ENCODE measurements at places on chromosomes 7 and 10. TPM values are rescaled to one million over a fixed set of nuclear protein-coding genes. Genes with fewer than 3 reads are reported as not detected.

- no peak for DNase-seq
Observed at GRCh38 chr7:135160858-135161653, 9.5 kb downstream of the CYREN start.

- no peak for DNase-seq
Observed at GRCh38 chr10:77431209-77431611, 206.4 kb downstream of the KCNMA1 start.

OR2A42 gene
- total RNA-seq = not detected

GRCh38 chr7:24709585-24710360 lies 47.5 kb downstream of the GSDME start:
- peak; percentile 61 for DNase-seq

ANKRD30A gene
- total RNA-seq = not detected

PCLO gene
- total RNA-seq = 3.2 TPM

DNA sequence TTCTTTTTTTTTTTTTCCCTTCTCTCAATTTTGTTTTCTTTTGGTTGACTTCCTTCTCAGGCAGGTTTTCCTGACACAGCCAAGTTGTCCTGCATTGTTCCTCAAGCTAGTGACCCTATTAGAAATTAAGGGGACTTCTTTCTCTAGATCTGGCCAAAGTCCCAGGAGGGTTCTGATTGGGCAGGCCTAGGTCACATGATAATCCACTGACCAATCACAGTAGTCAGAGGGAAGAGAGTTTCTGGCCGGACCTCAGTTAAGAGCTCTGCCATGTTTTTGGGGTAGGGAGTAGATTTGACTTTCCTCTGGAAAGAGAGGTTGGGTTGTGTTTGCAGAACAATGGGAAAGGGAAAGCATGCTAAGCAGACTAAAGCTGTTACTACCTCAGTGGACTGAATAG lies 16.2 kb downstream of the VWA2 start:
- no peak for DNase-seq

ANKRD61 gene
- not detected for total RNA-seq

GRCh38 chr10:110601581-110601980 lies 34.1 kb downstream of the SMC3 start:
- DNase-seq = no peak

DNA sequence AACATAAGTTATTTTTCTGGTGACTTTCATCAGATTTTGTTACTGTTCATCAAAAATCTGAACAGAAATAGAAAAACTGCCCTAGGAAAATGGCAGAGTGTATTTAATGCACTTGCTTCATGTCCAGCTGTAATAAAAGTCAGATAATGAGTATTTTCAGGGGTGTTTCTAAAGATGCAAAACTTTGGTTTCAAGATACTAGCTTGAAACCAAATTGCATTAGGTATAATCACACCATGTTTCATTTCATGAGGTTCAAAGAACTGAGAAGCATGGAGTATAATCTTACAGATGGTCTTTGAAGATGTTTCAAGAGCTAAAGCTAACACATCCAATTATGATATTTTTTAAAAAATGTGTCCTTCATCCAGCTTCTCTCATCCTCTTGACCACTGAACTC lies 128.9 kb downstream of the NRCAM start:
- no peak for DNase-seq

DNA sequence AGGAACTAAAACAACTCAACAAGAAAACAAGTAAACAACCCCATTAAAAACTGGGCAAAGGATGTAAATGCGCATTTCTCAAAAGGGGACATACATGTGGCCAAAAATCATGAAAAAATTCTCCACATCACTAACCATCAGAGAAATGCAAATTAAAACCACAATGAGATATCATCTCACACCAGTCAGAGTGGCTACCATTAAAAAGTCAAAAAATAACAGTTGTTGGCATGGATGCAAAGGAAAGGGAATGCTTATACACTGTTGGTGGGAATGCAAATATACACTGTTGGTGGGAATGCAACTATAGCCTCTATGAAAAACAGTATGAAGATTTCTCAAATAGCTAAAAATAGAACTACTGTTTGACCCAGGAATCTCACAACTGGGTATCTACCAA lies 60.0 kb upstream of the LANCL2 start:
- no peak for DNase-seq

WASHC2C gene
- 25.9 TPM for total RNA-seq

STOX1 gene
- 0.19 TPM for total RNA-seq

GRCh38 chr7:44050915-44051560 lies 6.5 kb downstream of the DBNL start:
- DNase-seq = no peak

UPK3B gene
- total RNA-seq = 0.38 TPM

GRCh38 chr7:157441023-157441399 lies 104.2 kb downstream of the DNAJB6 start:
- DNase-seq = no peak

- no peak for DNase-seq
Observed at GRCh38 chr10:86804805-86805204, 48.4 kb downstream of the BMPR1A start.

GRCh38 chr7:154568346-154568745 lies 434.6 kb downstream of the PAXIP1 start:
- no peak for DNase-seq

GRCh38 chr7:85655252-85655651 lies 468.4 kb upstream of the SEMA3D start:
- DNase-seq = no peak

- no peak for DNase-seq
Observed at GRCh38 chr7:158947627-158948026, 91.3 kb downstream of the DYNC2I1 start.

- DNase-seq = no peak
Observed at GRCh38 chr7:159195946-159196345, 51.3 kb upstream of the VIPR2 start.

C10orf105 gene
- not detected for total RNA-seq

MEIG1 gene
- 0.54 TPM for total RNA-seq

- DNase-seq = no peak
Observed at GRCh38 chr10:101321073-101321472, 32.9 kb upstream of the BTRC start.

- DNase-seq = no peak
Observed at GRCh38 chr10:116169782-116170445, 103.1 kb downstream of the GFRA1 start.

HYAL4 gene
- total RNA-seq = 0.32 TPM

- no peak for DNase-seq
Observed at GRCh38 chr10:32005050-32005449, 51.2 kb downstream of the KIF5B start.

TDRD1 gene
- total RNA-seq = 1.2 TPM

DNA sequence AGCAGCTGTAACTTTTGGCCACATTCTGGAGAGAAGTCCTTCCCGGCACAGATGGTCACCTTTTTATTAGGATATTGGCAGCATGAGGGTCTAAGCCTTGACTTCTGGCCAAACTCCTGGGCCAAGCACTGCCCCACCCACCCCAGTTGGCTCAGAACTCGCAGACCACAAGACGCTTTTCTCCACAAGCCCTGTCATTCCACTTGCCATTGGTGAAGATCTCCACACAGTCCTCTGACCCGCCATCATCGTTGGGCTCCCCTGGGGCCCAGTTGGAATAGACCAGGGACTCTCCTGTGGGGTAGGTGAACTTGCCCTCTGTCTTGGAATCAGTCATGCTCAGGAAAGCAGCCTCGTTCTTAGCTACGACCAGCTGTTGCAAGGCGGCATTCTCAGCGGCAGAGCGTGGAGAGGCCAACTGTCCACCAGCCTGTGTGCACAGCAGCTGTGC lies 11.2 kb downstream of the SFTPD start:
- DNase-seq = no peak

GRCh38 chr7:69803699-69804516 lies 205.6 kb downstream of the AUTS2 start:
- DNase-seq = no peak

GRCh38 chr10:122516734-122517133 lies 43.8 kb upstream of the DMBT1 start:
- no peak for DNase-seq

GPR15LG gene
- total RNA-seq = not detected

AGR3 gene
- not detected for total RNA-seq

DDC gene
- total RNA-seq = not detected

GRCh38 chr7:50834679-50835078 lies 52.0 kb upstream of the GRB10 start:
- peak; percentile 17 for DNase-seq

GSDME gene
- 7.5 TPM for total RNA-seq

GRCh38 chr10:126597211-126597610 lies 73.3 kb downstream of the C10orf90 start:
- DNase-seq = no peak

- no peak for DNase-seq
Observed at GRCh38 chr7:121681700-121682099, 191.3 kb upstream of the PTPRZ1 start.

DNA sequence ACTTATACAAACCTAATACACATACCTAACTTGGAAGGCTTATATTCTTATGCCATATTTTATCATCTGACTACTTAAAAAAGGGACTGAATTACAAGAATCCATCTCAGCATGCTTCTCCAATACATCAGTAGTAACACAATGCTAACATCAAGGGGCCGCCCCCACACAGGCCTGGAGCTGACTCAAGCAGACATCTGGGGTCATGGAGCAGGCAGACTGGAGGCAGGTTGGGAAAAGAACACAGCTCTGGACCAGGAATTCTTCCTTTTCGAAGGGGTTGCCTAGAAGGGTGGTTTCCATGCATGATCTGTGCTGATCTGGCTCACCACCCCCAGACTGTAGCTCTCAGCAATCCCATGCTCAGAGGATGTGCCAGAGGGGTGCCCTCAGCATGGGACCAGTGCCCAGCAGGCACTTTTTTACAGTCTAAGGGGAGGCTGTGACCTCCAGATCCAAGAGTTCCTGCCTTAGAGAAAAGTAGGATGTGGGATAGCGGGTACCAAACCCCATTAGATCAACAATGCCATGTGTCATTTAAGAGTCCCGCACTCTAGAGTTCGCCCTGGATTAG lies 26.1 kb upstream of the DUSP5 start:
- DNase-seq = no peak

GRCh38 chr7:134357486-134357885 lies 40.8 kb upstream of the SLC35B4 start:
- DNase-seq = no peak

- DNase-seq = peak; percentile 97
Observed at GRCh38 chr7:129952653-129953560, at the start of gene UBE2H. UBE2H (minus strand) TSS chr7:129952960; CDS start chr7:129952555, 405 bp downstream.

KEL gene
- 0.57 TPM for total RNA-seq

- DNase-seq = no peak
Observed at GRCh38 chr10:72505435-72505834, 120.4 kb downstream of the MICU1 start.

- DNase-seq = no peak
Observed at GRCh38 chr7:70657571-70657970, 474.4 kb upstream of the GALNT17 start.

- no peak for DNase-seq
Observed at GRCh38 chr7:3912291-3912690, 611.2 kb downstream of the SDK1 start.

GJD4 gene
- not detected for total RNA-seq

- DNase-seq = no peak
Observed at GRCh38 chr10:14781763-14782162, 7.1 kb upstream of the FAM107B start.

- no peak for DNase-seq
Observed at GRCh38 chr10:125209591-125210355, 49.4 kb upstream of the CTBP2 start.

ADCYAP1R1 gene
- total RNA-seq = 1.4 TPM

DNA sequence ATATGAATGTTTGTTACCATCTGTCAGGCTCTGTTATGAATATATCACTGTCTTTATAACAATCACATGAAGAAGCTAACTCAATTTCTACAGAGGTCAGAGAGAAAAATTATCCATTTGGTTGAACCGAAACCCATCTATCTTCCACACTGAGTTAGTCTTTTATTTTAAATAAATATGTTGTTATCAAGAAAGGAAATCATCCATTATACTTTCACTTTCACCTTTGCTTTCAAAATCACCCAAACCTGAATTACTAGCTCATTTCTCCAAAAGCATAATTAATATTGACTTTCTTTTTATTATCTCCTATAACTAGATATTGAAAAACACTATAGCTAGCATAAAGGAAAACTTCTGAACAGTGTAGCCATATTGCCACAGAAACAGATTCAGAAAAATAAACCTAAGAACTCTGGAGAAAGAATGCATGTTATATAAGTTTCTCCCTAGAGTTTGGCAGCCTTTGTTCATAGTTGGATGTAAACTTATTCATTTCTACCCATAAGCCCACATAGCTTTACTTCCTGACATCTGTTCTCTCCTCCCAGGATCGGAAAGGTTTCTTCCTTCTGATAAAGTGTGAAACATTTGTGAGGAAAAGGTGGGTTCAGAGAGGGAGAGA lies 66.0 kb downstream of the NPSR1 start:
- DNase-seq = no peak

GRCh38 chr7:148941598-148942275 lies 57.6 kb upstream of the EZH2 start:
- DNase-seq = peak; percentile 78

OR2A1 gene
- total RNA-seq = 0.19 TPM

DNA sequence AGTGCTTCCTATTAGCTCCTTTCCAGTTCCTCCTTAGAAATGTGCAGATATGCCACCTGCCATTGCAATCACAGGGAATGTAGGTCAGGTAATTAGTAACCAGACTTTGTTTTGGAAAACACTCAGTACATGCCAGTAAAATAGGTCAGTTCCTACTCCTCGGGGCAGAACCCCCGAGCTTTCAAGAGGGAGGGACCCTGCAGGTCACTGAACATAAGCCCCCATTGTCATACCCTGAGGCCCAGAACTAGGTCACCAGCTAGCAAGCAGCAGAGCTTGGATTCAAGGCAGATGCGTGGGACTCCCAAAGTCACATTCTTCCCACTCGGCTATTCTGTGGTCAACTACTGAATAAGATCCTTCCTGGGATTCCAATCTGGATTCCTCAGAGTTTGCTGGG lies 104.8 kb downstream of the PPP1R3C start:
- no peak for DNase-seq

- no peak for DNase-seq
Observed at GRCh38 chr7:84638339-84638697, 443.7 kb upstream of the SEMA3A start.

JCAD gene
- 19.3 TPM for total RNA-seq

TMEM139 gene
- total RNA-seq = 6.9 TPM

All from cardiac septum (tissue), 1 donor.